ENCODE measurements at places on chromosomes 1 and 21.

- DNase-seq, result peak; percentile 72
Observed at GRCh38 chr1:171188388-171189266, 3.5 kb downstream of the FMO2 start.

GRCh38 chr21:46005481-46005881 is 23.9 kb downstream of the COL6A1 start:
- DNase-seq, result no peak

- peak; percentile 43 for DNase-seq
Observed at GRCh38 chr1:63575340-63575826, 17.8 kb upstream of the PGM1 start.

- no peak for DNase-seq
Observed at GRCh38 chr1:230693221-230693620, 20.7 kb downstream of the AGT start.

GRCh38 chr1:158366783-158367182 is 13.1 kb downstream of the CD1E start:
- no peak for DNase-seq

DNA sequence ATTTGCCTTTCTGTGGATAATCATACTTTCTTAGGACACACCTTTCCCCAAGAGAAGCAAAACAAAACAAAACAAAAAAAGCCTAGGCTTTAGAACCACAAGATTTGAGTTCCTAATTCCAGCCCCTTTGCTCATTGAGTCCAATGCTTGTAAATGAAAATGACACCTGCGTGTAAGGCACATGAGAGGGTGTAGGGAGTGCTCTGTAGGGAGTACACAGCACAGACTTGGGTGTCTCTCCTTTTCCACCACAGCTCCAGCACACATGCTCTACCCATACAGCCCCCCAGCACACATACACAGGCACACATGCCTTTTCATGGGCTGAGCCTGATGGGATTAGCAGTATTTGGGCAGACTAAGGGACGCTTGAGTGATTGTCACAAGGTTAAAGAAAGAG is 9.2 kb upstream of the NGF start:
- DNase-seq, result no peak

- no peak for DNase-seq
Observed at GRCh38 chr1:202613571-202613970, 96.7 kb downstream of the SYT2 start.

DNA sequence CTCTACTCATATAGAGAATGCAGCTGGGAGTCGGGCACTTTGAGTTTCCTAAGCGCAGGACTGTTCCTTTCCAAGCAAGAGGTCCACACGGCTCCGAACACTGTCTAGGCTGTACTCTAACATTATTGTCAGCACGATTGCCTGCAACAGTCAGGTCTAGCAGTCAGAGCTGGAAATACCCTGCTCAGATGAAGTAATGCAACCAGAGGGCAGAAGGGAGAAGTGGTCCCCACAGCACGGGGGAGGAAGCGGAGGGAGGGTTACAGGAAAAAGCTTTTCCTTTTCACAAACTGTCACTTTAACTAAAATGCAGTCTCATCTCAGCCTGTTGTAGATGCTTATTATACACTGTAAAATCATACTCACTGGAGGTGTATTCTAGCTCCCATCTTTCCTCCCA is 98.9 kb upstream of the SLC44A3 start:
- no peak for DNase-seq

- DNase-seq, result no peak
Observed at GRCh38 chr1:54998677-54999076, at the start of gene BSND. TSS of gene BSND (plus strand) at chr1:54998933. CDS start at chr1:54999187, 254 bp downstream.

GRCh38 chr1:230176871-230177411 is 109.9 kb downstream of the GALNT2 start:
- DNase-seq, result no peak

GRCh38 chr1:185546029-185546428 is 188.2 kb upstream of the HMCN1 start:
- DNase-seq, result no peak

GRCh38 chr1:13952985-13953384 is 253.0 kb downstream of the PRDM2 start:
- DNase-seq, result no peak
